SHP77 (cell line): ENCODE measurements at places on chromosomes 2 and 18.

- peak; percentile 7 for DNase-seq
These were observed 240.9 kb upstream of the APCDD1 start for GRCh38 chr18:10213526-10213925.

DNA sequence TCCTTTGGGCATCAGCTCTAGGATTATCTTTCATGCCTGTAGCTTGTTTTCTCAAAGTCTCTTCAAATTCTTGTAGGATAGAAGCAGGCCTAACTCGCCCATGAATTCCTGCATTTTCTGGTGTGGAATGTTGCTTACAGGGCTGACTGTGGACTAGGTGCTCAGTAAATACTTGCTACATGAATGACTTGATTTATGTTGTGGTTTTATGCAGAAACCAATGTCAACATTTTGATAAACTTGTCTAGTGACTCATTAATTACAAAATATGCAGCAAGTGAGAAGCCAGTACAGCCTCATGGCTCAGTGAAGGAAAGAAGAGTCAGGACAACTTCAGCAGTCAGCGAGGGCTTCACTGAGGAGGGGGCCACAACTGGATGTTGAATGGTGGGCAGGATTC is 110.6 kb upstream of the SIX2 start:
- no peak for DNase-seq

DNA sequence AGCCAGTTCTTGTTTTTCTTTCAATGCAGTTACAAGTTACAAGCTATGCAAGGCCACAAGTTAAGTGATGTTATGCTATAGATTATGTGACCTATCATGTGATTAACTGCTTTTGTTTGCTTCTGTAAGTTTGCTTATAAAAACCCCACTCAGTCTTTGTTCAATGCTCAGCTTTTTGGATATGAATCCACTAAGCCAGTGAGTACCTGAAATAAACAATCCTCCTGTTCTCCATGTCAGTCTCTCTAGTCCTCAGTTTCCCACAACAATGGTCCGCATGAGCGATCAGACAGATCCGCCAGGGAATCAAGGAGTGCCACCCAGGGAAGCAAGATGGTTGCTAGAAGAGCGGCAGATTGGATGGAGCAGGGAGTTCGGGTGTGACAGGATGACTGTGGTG is 30.7 kb upstream of the ZNF236 start:
- DNase-seq: no peak

DNA sequence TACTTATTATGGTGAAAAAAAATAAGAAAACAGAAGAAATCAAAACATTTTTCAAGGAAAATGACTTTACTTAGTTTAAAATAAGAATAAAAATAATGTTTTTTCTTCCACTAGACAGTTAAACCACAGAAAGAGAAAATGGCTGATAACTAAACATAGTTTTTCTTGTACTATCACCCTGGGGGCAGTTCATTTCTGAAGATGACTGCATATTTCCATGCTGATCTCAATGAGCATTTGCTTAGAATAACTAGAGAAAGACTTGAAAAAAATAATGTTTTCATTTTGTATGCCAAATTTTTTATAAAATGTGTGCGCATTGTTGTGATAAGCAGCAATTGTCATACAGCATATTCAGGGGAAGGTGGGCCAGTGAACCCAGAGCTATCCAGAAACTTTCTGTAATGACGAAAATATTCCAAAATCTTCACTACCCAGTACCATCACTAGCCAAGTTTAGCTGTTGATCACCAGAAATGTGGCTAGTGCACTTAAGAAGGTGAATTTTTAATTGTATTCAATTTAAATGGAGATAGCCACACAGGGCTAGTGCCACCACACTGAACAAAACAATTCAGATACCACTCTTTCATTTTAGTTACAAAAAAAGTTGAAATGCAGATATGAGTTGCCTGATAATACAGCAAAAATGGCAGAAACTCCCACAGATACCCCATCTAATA is 513.4 kb upstream of the NETO1 start:
- DNase-seq: no peak

DNA sequence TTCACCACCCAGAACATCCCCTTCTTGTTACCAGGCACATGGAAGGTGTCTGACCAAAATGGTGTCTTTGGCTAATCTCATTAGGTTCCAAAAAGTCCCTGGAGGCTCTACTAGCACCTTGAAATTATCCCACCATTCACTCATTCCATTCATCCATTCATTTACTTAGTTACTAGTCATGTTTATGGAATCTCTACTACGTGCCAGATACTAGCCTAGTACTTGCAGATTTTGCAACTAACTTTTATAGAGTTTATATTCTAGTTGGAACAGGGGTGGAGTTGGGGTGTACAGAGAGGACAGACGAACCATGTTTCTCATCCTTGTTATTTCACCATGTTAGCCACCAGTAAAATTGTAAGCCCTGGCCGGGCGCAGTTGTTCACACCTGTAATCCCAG is 4.0 kb upstream of the NOP58 start:
- DNase-seq: no peak

DNA sequence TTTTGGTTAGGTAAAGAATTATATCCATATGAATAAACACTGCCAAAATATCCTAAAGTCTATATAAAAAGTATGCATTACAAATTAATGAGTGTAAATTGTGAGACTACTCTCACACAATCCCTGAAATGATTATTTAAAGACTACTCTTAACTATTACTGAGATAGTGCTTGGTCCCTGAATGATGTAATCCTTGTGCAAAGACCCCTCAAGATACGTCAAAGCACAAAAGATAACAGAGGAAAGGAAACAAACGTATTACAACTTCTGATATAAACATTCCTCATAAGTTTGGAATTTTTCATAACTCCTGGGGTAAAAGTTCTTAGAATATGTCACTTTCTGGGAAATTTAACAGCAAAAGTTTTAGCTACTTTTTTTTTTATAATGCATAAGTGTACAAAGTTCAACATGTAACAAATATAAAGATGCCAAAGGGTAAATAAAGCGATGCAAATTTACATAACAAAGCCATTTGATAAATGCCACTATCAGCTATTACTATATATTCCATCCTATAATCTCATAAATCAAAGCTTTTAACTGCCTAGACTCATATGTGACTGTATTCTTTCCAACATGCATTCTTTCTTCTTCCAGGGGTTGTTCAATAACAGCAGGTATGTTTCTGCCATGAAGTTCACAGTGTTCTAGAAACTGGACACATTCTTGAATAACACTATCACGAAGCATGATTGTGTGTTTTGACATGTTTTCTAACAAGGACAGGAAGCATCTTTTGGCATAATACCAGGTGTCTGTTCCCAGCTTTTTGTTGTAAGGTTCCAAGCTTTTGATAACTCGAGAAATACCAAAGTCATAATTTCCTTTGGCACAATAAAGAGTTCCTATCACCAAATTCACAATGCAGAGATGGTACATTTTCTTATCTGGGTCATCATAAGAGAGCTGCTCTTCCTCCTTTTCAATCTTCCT is 158.0 kb downstream of the AGPS start:
- no peak for DNase-seq

DNA sequence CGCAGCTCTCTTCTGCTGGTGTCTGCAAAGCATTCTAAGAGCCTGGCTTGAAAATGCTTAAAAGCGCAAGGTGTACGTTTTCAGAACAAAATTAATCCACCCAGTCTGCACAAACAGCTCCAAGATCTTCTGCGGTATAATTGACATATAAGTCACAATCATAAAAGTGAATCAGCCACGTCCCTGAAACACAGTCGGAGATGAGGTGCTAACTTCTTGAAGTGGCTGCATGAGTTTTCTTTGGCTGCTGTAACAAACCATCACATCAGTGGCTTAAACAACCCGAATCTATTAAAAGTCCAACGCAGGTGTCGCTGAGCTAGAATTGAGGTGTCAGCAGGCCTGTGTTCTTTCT is 32.6 kb downstream of the ARL4C start:
- no peak for DNase-seq

- DNase-seq: no peak
These were observed 107.0 kb upstream of the ATP8B1 start for GRCh38 chr18:57910134-57910533.
